ENCODE measurements at places on chromosomes 6 and 20.

- DNase-seq, result no peak
Measured at GRCh38 chr6:108518714-108519576, 41.8 kb upstream of the FOXO3 start.

DNA sequence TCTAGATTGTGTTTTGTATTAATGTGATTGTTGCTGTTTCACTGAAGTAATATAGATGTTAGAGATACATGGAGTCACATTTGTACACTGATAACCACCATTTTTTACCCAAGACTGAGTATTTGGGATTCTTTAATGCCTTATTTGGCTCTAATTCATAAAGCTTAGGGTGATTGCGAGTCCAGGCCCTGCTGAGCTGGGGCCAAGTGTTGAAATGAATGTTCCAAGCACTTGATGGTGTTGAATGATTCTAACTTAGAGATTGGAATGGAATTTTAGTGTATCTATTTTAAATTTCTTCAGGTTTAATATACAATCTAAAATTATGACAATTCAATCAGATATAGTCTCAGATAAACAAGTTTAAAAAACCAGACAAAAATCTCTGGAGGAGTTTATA, 329.4 kb upstream of the SLC35B3 start:
- no peak for DNase-seq

DNA sequence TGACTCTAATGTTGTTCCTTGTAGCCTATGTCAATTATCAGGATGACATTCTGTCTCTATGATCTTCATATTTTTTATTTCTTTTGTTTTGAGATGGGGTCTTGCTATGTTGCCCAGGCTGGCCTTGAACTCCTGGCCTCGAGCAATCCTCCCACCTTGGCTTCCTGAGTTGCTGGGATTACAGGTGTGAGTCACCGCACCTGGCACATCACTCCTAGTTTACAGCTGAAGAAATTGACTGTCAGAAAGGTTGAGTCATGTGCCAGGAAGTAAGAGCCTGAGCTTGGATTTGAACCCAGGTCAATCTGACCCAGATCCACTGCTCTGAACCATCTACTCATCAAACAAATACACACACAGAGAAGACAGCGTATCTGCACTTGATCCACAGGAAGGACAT, 14.4 kb downstream of the PPP1R3G start:
- no peak for DNase-seq

GRCh38 chr20:36538026-36538722, 3.1 kb upstream of the MYL9 start:
- DNase-seq, result no peak

GRCh38 chr6:114288701-114289495, 53.9 kb downstream of the HS3ST5 start:
- no peak for DNase-seq

- no peak for DNase-seq
Measured at GRCh38 chr6:6244624-6245023, 75.8 kb downstream of the F13A1 start.

DNA sequence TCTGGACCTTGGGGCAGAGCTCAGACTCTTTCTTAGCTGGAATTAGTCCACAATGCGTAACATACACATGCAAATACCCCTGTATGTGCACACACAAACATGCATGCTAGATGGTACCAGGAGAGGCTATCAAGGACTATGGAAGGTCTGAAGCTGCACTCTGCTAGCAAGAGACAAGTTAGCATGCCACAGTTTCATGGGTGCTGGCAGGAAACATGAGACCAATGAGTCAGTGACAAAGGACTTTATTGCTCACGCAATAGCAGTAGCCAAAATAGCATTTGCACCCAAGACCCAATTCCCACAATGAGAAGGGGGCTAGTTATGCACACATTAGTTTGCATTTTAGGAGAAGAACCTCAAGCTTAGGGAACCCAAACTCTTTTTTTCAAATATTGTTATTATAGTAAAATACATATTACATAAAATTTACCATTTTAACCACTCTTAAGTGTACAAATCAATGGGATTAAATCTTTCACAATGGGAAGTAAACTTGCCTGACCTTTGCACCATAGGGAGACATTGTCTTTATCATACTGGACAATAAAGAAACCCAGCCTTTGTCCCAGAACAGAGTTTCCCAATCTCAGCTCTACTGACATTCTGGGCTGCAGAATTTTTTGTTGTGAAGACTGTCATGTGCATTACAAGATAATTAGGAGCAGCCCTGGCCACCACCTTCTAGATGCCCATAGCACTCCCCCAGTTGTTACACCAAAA, 69.1 kb downstream of the NRSN1 start:
- no peak for DNase-seq

GRCh38 chr6:25275436-25275835, 3.7 kb upstream of the CARMIL1 start:
- DNase-seq, result no peak

- no peak for DNase-seq
Measured at GRCh38 chr20:21008951-21009350, 97.2 kb downstream of the LINC00237 start.

DNA sequence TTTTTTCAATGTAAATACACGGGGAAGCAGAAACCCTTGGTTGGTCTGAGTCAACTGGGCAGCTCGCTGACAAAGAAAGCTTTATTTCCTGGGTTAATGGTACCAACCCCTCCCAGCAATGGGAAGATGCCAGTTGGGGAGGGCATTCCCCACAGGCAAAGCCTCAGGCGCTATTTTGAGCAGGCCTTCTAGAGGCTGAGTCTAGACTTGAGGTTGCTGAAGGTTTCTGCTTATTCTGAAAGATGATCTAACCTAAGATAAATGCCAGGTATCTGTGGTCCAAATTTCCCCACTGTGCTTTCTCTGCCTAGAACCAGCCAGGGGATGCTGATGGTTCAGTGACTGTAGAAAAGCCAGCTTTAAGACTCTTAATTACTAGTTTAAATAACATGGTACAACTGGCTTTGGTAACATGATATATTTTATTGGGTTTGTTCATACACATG, 172.5 kb upstream of the JARID2 start:
- DNase-seq, result no peak

DNA sequence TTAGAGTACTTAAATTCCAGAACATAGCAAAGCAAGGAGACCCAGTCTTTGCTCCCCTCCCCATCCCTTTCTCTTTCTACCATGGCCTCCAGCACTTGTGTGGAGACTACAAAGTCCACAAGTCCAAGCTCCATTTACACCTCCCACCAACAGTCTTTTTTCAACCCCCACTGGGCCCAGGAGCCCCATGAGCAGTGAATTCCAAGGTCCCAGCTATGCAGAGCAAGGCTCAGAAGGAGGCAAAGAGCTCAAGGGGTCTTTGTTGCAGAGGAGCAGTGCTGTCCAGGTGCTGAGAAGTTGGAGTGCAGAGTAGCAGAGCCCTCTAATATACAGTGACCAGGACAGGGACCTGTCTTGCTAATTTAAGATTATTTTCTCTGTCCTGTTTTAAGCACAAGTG, 9.0 kb downstream of the PAK5 start:
- no peak for DNase-seq

DNA sequence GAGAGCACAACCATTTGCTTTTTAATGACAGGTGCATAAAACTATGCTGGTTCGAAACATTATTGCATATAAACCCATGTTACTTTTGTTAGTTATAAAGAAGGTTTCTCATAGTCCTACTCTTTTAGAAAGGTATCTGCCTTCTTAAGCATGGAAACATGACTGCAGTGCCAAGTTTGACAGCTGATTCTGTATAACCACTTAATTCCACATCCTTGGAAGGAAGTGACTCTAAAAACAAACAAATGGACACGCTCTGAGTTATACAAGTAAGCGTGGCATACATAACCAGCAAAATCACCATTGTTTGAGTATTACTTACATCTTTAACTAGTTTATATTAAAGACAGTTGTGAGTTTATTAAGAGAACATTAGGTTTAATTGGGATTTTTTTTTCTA, 125.0 kb upstream of the HDGFL1 start:
- no peak for DNase-seq

Measured in Jurkat, Clone E6-1 (cell line).